ENCODE measurements at places on chromosomes 12 and 14.

DNA sequence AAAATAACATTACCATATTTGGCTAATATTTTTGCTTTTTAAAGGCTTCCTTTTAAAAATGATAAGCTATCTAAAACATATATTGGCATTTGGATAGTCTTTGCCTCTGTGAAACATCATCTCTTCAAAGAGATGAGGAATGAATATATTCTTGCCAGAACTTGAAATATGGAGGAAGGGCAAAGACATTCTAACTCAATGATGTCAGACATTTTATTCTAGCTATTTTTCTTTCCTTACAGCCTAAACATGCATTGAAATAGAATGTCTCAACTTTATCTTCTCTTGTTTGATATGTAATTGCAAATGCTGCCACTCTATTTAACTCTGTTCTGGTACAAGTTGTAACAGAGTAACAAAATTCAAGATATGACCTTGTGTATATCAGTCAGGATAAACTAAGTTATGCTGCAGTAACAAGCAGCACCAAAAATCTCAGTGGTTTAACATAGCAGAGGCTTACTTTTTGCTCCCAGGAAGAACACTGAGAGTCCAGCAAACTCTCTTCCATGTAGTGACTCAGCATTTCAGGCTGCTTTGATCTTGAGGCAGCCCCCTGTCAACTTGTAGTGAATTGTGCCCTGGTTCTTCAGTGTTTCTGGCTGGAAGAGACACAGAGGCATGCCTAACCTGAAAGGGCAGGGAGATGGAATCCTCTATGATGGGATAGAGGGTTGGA, 11.0 kb downstream of the IRAK3 start:
- DNase-seq: no peak

DNA sequence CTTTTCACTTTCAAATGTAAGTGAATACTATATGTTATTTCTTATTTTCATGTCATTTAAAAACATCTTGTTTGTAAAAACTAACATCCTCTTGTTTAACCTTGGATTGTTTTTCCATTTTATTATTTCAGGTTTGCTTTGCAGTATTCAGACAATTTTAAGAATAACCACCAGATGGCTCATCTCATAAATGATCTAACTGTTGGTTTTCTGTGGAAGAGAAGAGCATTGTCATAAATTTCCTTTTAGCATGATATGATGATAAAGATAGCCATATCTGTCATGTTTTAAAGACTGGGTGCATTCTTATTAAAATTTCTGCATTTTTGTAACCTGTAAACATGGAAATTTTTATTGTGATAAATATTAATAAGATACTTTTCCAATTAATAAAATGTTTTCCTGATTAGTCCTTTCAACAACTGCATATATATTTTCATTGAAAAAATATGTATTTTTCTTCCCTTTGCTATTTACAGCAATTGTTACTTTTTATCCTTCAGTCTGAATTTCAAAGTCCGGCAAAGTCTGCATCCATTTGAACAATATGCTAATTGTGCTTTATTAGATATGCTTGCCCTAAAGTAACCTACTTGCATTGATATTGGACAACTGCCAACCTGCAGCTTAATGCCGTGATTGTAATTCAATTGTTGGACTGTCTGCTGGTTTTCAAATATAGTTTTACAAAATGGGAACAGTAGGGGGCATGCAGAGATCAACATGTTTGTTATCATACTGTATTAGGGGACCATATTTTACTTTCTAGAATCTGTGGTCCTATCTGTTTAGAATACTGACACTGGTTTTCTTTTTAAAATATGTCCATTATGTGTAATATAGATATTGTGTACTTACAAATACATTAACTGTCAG, 163.4 kb downstream of the GARIN6 start:
- no peak for DNase-seq

- DNase-seq: no peak
These were observed 433.9 kb downstream of the EGLN3 start for GRCh38 chr14:33516898-33517436.

- no peak for DNase-seq
These were observed 12.7 kb upstream of the NOXRED1 start for GRCh38 chr14:77436042-77436441.

DNA sequence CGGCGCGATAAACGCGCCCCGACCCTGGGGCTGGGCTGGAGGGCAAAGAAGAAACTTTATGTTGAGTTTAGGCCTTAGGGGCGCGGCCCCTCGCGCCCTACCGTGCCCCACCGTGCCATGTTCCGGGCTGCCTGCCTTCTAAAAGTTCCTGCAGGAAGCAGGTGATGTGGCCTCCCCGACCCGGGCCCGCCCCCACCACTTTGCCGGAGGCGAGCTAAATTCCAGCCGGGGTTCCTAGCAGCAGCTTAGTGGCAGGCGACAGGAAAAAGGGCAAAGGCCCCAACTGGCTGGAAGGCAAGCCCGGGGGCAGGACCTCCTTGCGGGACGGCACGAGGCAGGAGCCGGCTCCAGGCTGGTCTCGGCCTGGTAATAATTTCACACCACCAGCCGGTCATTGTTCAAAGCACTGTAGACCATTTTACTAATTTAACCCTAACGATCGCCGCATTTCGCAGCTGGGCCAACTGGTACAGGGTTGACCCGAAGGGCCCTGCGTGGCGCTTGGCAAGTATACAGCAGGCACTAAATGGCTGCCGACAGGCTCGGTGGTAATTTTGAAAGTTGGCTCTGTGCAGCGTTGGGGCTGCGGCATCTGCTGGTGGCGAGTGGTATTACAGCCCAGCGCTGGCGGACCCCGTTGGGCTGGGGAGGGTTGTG, 895 bp upstream of the CCDC88C start:
- peak; percentile 79 for DNase-seq

- no peak for DNase-seq
These were observed 301.4 kb downstream of the BMP4 start for GRCh38 chr14:53655080-53655785.

GRCh38 chr14:68147303-68147702, 327.7 kb downstream of the RAD51B start:
- DNase-seq: no peak

DNA sequence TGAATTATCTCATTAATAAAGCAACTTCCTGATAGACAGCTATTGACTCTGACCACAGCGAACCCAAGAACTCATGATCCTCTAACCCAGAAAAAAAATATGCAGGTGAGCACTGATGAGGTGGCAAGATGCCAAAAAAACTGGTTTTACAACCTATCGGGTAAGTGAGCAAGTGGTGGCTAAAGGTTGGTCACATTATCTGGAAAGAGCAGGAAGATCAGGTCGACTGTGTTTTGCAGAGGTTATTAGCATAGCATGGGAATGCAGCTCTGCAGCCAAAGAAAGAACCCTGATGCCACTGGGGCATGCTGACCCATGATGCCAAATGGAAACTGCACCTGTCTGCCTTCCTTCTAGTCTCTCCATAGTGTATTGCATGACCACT, 23.5 kb downstream of the BHLHE41 start:
- DNase-seq: no peak

DNA sequence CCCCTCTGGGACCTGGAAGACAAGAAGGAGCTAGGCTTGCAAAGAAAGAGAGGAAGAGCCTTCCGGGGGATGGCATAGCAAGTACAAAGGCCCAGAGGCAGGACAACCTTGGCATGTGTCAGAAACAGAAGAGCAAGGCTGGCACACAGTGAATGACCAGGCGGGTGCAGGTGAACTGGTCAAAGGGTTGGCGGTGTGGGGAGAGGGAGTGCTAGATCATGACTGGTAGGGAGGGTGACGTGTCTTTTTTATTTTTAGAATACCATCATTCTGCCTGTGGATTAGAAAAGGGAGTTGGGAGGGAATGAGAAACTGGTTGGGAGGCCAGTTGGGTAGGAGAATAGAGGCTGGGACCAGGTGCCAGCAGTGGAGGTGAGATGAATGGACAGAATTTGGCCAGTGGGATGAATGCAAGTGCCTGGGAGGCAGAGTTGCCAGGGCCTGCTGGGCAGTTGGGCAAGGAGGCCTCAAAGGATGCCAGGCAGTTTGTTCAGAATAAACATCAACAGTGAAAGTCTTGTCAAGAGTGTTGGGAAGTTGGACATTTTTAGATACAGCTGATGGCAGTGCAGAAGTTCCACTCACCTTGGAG, 168.3 kb downstream of the CACNA1C start:
- DNase-seq: no peak

- DNase-seq: no peak
These were observed 12.3 kb downstream of the PRPF40B start for GRCh38 chr12:49635656-49636055.

- no peak for DNase-seq
These were observed at the start of gene RHOJ for GRCh38 chr14:63204407-63205043. TSS of gene RHOJ (plus strand) at chr14:63204443. CDS start at chr14:63204870, 427 bp downstream.

- DNase-seq: no peak
These were observed 63.9 kb downstream of the TESC start for GRCh38 chr12:117035287-117035686.

GRCh38 chr14:86654558-86655184, 1124.7 kb downstream of the FLRT2 start:
- DNase-seq: peak; percentile 2

GRCh38 chr12:100860611-100861010, 66.0 kb downstream of the ANO4 start:
- no peak for DNase-seq

GRCh38 chr12:131796754-131797587, 31.2 kb upstream of the MMP17 start:
- no peak for DNase-seq

DNA sequence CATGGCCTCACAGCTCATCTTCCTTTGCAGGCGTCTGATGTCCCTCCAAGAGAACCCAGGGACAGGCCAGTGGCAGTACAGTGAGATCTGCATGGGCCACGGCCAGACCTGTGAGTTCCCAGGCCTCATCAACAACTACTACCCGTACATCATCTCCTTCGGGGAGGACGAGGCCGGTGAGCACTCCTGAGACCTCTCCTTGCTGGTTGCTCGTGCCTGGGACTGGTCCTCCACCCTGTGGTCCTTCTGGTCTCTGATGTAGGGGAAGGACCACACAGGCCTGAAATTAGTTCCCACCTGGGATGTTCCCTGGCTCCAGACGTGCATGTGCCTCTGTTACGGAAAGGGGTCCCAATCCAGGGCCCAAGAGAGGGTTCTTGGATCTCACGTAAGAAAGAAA, 17.9 kb downstream of the HHIPL1 start:
- no peak for DNase-seq

DNA sequence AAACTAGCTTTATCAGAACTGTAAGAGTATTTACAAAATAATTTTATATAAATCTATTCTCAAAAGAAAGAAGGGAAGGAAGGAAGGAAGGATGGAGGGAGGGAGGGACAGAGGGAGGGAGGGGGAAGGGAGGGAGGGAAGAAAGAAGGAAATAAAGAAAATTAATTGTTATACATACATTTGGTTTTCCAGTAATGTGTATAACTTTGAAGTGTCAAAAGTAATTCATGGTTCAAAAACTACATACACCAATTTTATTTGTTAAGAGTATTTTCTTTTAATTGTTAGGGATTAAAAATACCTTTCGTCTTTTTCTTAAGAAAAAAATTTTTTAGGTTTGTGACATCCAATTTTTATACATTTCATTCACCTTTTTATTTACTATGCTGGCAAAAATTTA, 17.5 kb upstream of the KCNC2 start:
- DNase-seq: no peak

- no peak for DNase-seq
These were observed 53.6 kb downstream of the CHST11 start for GRCh38 chr12:104510145-104510872.

DNA sequence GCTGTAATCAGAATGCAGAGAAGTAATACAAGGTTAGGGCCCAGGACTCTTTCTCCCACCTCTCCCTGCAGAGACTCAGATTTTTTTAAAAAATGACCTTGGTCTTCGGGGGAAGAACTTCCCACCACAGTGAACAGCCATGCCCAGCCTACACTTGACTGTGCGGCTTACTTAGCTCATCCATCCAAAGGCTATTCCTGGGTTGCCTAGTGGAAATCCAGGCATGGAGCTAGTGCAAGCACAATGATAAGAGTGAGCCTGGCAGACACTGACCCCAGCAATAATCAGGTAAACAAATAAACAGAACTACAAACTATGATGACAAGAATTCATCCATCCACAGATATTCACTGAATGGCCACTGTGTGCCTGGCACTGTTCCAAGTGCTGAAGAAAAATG, 14.7 kb downstream of the SERPINA5 start:
- no peak for DNase-seq

- DNase-seq: no peak
These were observed 18.4 kb upstream of the KRT86 start for GRCh38 chr12:52255926-52256583.

GRCh38 chr12:116884871-116885270, 3.6 kb upstream of the HRK start:
- no peak for DNase-seq

DNA sequence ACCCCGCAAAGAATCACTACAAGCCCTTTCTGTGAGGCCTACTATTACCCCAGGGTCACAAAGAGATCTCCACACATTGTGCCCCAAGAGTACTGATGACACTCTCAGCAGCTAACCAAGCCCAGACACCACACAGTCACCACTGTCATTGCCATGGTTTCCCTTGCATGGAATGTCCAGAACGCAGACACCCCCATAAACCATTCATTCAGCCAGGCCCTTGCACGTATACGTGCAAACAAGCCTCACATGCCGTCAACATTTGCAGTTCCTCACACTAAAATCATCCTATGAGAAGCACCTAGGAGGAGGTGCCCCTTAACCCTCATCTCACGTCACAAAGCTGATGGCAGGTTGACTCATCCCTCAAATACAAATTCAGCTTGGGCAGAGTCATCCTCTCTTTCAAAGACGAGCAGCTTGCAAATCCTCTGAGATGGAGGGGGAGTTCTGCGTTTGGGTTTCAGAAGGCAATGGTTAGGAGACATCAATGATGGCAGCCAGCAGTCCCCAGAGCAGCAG, 17.1 kb upstream of the KRT77 start:
- DNase-seq: no peak

DNA sequence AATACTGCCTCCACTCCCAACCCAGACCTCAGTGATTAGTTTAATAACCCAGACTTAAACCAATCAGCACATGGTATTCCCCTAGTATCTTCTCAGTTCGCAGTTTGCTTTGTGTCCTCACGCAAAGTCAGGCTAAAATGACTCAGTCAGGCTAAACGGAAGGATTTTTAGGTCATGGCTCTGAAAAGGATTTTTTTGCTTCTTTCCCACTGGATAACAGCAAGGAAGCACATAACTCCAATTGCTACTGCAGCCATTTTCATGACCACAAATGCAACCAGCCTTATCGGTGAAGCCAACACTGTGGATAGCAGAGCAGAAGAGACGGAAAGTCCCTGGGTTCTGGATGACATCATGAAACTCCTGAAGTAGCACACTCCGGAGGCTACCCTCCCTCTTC, 67.7 kb downstream of the ZC3H14 start:
- DNase-seq: no peak

- DNase-seq: no peak
These were observed 14.5 kb upstream of the TCTN2 start for GRCh38 chr12:123656392-123656791.

DNA sequence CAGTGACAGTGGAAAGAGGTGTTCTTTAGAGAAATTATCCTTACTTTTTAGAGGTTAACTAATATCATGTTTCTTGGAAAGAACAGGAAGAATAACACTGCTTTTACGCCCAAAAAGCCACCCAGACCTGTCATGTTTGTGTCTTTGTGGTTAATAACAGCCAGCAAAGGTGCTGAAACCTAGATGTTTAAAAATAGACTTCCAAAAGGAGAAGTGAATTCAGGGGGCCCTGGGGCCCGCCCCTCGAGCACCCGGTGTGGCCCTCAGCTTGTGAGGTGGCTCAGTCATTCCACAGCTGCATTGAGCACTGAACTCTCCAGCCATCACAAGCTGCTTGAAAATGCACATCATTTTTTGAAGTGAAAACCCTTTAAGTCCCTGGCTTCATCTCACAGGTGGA, 20.8 kb upstream of the AMN start:
- DNase-seq: no peak

Measured in CD4-positive, alpha-beta T cell treated with Interleukin-4 for 4 hours (primary cell).